Fibroblast of mammary gland (primary cell): ENCODE measurements at places on chromosomes 5 and 9.

GRCh38 chr5:144567421-144567780 is 396.7 kb downstream of the KCTD16 start:
- no peak for DNase-seq

GRCh38 chr5:149301744-149302380 is 30.2 kb downstream of the AFAP1L1 start:
- DNase-seq, result peak; percentile 23

- peak; percentile 64 for DNase-seq
These were observed 1828.8 kb downstream of the MAT2B start for GRCh38 chr5:165334201-165334600.

DNA sequence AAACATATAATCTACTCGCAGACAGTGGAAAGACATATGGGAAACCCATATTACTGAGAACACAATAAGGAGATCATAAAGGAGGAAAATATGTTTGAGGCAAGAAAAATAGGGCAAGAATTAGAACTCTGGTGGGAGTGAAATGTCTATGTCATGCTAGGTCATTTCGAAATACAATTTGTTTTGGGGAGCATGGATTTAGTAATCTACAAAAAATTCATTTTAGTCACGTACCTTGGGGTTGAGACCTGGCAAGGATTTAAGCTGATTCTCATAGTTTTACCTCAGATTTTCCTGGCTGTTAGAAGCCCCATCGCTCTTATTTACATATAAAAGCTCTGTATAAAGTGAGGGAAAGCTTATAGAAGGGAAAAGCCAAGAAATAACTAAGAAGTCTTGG is 11.5 kb upstream of the CSNK1G3 start:
- no peak for DNase-seq

DNA sequence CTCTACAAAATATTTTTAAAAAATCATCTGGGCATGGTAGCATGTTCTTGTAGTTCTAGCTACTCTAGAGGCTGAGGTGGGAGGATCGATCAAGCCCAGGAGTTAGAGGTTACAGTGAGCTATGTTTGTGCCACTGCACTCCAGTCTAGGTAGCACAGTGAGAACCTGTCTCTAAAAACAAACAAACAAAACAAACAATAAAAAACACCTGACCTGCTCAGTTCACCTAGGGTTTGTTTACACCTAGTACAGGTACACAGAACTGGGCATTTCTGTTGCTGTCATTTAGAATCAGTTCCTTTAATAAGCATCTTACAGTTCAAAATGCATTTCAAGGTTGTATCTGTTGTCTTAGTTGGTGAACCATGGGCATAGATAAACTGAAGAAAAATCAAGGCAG is 95.3 kb downstream of the MEGF10 start:
- DNase-seq, result no peak

- peak; percentile 68 for DNase-seq
These were observed 378.6 kb downstream of the GADD45G start for GRCh38 chr9:89983411-89983810.

- peak; percentile 22 for DNase-seq
These were observed 127.1 kb downstream of the DPYSL3 start for GRCh38 chr5:147382776-147383175.

DNA sequence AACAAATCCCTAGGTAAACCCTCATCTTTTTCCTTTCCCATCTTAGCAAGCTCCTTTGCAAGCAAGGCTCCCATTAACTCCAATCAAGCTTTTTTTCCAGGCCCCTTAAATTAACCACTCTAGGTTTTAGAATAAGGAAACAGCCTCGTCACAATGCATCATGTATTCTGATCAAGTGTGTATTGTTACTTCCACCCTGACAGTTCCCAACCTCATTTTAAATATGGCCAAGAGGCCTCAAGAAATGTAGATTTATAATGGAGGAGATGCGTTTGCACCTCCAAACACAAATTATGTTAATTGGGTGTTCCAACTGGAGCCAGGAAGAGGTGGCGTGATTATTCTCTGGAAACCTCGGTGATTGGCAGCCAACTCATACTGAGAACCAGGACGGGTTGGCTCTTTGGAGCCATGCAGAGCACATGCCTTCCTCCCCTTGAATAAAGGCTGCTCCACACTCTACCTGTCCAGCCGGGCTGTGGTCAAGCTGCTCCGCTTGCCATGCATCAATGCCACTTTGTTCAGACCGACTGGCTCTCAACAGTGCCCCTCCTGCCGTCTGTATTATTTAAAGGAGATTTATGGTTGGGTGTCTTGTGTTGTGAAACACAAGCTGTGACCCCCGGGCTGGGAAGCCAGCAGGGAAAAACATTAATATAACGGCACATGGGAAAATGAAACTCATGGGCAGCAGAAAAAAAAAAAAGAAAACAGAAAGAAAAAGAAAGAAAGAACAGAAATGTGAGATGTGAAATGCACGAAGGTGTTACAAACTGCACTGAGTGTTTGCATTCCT is 191.1 kb downstream of the EBF1 start:
- no peak for DNase-seq

DNA sequence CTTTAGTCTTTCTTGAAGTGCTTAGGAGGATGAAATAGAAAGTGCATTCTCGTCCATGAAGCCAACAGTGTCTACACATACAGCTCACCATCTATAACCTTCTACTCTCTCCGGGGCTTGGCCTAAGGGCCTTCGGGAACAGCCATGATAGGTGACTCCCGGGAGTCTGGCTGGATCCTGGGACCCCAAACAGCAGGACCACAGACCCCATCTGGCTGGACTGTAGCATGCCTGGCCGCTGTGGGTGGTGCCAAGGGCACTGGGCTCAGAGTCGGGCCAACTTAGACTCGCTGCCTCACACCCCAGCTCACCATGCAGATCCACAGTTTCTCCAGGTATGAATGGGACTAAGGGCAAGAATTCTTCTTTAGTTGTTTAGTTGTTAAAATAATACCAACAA is 16.3 kb downstream of the GABBR2 start:
- no peak for DNase-seq

GRCh38 chr9:127835991-127836516 is 18.4 kb downstream of the ENG start:
- DNase-seq, result peak; percentile 53

DNA sequence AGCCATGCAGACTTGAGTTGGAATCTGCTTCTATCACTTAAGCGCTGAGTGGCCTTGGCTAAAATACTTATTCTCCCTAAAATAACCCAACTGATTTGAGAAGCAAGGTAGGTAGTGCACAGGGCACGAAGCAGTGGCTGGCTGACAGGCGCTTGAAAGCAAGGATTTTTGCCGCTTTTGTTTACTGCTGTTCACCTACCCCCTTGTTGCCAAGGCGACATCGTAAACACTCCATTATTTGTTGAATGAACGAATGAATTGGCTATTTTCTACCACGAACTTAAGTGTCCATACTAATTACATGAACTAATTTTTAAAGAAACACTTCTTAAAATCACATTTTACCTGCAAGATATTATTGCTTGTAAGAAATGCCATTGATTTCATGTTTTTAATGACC is 98.0 kb downstream of the ANKH start:
- DNase-seq, result no peak

GRCh38 chr5:171855798-171856763 is 70.5 kb downstream of the SMIM23 start:
- DNase-seq, result no peak
